ENCODE measurements at places on chromosomes 7 and 10.

DNA sequence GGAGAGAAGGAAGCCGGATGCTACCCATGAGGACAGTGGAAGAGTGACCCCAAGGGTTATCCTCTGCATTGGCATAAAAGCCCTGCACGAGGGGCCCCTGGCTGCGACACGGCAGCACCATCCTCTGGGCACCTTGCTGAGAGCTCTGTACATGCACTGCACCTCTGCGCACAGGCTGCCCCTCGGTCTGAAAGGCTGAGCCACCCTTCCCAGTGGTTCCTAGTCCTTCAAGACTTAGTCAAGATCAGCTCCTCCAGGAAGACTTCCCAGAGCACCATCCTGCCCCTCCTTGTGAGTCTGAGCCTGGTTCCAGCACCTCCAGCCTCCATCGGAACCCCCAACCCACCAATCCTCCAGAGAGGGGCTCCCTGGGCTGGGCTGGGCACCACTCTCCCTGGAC is 37.9 kb upstream of the CNPY1 start:
- DNase-seq = no peak

DNA sequence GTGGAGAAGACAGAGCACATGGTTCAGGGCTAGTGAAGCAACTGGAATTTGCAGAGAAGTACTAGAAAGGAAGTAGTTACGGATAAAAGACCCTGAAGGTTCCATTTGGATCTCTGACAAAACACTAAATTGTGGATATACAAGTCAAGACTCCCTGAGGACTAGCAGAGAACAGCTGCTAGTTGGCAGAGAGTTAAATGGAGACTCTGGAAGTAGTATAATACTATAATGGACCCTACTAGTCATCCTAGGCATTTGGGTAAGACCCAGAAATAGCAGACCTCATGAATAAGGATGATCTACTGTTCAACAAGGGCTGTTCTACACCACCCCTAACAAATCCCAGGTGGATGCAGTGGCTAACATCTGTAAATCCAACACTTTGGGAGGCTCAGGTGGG is 19.1 kb downstream of the MCMBP start:
- DNase-seq = no peak

- DNase-seq = no peak
Measured at GRCh38 chr7:112481121-112481736, 438 bp downstream of the LSMEM1 start.

GRCh38 chr7:55548295-55548731 is 24.0 kb downstream of the VOPP1 start:
- DNase-seq = no peak

- DNase-seq = no peak
Measured at GRCh38 chr7:110129159-110129558, 961.8 kb upstream of the LRRN3 start.

GRCh38 chr7:148218603-148219002 is 372.0 kb upstream of the C7orf33 start:
- DNase-seq = no peak

DNA sequence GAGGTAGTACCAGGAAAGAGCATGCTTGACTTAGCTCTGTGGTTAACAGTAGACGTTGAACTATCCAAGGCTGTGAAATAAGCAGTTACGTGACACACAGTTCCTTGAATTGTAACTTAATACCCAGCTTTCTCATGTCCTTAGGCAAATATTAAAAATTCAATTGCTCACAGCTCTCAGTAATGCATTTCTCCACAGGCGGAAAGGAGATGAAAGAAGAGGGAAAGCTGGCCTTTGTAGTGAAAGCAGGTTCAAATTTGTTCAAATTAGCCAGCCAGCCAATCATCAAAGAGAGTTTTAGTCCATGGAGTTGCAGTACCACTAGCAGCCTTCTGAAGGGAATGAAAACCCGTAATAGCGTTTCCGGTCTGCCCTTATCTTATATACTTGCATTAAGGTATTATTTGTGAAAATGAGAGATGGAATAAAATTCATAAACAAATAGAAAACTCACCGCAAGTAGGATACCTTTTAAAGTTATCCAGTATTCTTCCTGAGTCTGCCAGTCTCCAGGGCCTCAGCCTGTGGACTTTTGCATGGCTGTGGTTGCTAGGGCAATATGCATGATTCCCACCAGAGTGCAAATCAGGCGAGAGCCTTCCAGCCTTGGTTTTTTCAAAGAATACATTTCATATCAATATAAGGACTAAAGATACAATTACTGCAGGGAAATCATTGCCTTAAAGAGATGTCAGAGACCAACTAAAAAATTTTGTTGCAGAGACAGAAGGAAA is 795.5 kb downstream of the TNS3 start:
- DNase-seq = no peak

DNA sequence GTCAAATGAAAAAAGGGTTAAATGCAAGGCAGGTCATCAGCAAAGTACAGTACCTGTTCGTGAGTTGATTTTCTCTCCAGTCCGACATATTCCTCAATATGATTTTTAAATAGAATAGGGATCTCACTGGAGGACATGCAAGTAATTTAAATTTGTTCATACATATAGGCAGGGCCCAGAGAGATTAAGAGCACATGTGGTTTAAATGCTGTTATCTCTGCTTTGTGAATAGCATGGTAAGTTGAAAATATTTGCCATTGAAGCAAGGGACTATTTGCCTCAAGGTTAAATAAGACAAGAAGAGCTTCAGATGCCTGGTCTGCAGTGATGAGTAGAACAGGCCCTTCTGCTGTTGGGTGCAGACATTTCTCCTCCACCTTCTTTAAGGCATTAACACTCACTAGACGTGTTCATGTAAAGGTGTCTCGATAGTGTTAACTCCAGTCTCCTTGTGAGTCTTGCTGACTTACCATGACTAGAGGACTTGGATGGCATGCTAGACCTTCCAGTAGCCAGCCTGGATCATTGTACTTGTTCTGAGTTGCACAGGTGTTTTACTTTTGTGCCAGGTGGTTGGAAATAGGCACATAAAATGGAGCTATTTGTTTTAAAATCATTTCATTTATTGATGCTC is 15.6 kb upstream of the AKR1C3 start:
- no peak for DNase-seq

GRCh38 chr7:96546426-96546825 is 163.2 kb downstream of the SEM1 start:
- DNase-seq = no peak

GRCh38 chr7:35691827-35692307 is 3.1 kb downstream of the HERPUD2 start:
- no peak for DNase-seq

- DNase-seq = no peak
Measured at GRCh38 chr10:6722616-6723004, 142.5 kb upstream of the PRKCQ start.

- no peak for DNase-seq
Measured at GRCh38 chr7:155722118-155722517, 77.7 kb downstream of the RBM33 start.

GRCh38 chr7:155951554-155952158 is 139.4 kb upstream of the SHH start:
- DNase-seq = no peak

- DNase-seq = no peak
Measured at GRCh38 chr7:4486907-4487306, 195.2 kb upstream of the FOXK1 start.

DNA sequence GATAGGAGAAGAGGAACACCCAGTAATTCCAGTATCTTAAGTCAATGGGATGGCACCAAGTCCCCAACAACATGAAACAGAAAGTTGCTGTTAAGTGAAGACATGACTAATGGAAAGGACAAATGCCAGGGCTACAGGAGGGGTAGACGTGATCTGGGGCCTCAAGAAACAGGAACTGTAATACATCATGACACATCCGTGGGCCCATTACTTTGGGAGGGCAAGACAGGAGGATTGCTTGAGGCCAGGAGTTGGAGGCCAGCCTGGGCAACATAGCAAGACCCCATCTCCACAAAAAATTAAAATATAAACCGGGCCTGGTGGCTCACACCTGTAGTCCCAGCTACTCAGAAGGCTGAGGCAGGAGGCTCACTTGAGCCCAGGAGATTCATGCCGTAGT is 408.6 kb upstream of the PRKCQ start:
- no peak for DNase-seq

DNA sequence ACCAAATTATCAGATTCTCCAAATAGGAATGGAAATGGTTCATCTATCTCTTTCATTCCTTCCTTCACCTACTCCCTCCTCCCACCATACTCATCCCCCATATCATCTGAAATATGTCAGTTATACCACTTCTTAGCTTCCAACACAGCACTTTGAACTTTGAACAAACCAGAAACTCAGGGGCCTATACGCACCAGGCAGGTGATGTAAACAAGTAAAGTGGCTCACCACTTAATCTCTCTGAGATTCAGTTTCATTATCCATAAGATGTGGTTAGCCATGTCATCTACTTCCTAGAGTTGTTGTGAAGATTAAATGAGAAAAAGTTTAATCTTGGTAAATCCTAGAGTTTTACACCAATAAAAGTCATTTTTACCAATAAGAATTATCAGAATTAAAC is 65.9 kb upstream of the LRRN3 start:
- peak; percentile 85 for DNase-seq

DNA sequence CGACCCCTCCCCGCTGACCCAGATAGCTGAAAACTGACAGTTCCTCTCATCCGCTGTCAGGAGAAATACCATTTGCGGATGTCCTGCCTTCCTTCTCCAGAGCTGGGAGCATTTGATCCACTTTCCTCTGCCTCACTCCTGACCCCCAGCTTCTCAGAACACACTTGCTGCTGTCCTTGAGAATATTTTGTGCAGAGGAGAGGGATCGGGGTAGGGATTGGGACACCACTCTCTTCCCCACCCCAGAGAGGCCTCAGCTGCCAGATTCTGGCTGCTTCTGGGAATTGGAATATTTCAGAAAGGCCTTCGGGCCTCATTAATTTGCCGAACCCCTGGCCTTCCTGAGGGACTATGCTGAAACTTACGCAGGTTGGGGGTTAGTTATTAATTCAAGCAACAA is 97.0 kb downstream of the C10orf105 start:
- no peak for DNase-seq

DNA sequence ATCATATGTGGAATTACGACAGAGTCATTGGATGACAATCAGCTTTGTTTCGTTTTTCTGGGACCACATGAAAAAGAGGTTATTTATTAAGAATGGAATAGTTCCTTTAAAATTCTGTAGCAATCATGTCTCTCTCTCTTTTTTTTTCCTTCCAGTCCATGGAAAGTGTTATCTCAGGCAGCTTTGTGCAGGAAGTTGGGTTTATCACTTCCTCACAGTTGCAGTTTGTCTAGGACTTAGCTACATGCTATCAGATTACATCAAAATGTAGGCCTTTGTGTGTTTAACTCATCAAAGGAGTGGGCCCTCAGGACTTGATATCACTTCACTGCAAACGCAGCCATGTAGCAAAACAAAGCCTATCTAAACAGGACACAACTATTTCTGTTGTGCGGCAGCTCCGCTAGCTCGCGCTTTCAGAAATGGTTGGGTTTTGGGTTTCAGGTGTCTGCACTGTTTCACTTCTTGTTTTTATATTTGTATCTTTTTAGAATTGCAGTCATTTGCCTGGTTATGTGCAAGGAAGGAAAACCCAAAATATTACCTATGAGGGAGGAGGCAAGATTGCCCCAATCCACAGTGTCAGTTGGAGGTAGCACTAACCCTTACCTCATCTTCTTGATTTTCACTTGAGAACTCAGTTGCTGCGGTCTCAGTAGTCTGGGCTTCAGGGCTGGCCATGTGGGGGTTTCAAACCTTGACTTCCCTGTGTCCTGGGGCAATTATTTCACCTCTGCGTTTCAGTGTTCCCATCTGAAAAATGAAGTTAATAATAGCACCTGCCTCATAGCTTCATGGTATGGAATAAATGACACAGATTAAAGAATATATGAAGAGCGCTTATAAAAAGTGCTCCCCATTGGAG is 66.7 kb downstream of the HHEX start:
- peak; percentile 85 for DNase-seq

DNA sequence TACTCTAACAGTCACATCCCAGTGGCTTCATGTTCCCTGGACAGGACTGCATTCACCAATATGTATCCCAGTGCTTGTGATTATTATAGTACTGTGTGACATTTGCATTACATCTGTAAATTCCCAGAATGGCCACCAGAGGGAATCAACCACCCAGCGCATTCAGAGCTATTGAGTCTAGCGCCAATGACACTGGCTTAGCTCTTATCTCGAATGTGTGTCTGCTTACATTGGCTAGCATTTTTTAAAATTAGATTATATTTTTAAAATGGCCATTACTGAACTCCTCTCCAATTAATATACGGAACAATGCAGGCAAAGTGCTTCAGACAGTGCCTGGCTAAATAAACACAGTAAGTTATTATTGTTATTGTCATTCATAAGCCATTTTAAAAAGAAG is 36.3 kb downstream of the TRIL start:
- DNase-seq = peak; percentile 63

GRCh38 chr10:9437131-9437530 is 1382.6 kb downstream of the GATA3 start:
- no peak for DNase-seq

GRCh38 chr10:108003061-108003460 is 838.6 kb upstream of the SORCS1 start:
- DNase-seq = no peak

DNA sequence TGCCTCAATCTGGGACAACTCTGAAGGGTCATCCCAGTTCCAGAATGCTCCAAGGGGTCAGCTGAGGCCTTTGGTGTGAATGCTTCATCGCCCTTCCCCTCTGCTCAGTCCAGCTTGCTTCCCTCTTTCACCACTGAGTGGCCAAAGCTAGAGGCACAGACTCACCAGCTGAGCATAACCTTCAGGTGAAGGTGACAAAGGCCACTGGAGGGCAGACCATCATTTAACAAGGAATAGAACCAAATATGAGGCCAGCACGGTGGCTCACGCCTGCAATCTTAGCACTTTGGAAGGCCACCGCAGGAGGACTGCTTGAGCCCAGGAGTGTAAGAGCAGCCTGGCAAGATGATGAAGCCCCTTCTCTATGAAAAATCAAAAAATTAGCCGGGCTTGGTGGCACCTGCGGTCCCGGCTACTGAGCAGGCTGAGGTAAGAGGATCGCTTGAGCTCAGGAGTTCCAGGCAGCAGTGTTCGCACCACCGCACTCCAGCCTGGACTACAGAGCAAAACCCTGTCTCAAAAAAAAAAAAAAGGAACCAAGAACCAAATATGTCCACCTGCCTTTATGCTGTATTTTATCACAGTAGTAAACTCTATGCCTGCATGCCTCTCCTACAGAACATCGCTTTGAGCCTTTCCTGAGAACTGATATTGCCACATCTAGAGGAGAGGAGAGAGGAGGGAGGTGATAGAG is 13.4 kb downstream of the PRKAG2 start:
- DNase-seq = no peak

- no peak for DNase-seq
Measured at GRCh38 chr7:137919987-137920386, 73.2 kb upstream of the DGKI start.

- DNase-seq = no peak
Measured at GRCh38 chr10:10644008-10644646, 373.5 kb upstream of the CELF2 start.

GRCh38 chr10:95237376-95238170 is 43.5 kb downstream of the ACSM6 start:
- DNase-seq = no peak

- DNase-seq = no peak
Measured at GRCh38 chr7:154775681-154776080, 227.2 kb downstream of the PAXIP1 start.

GRCh38 chr7:140448781-140449480 is 30.4 kb downstream of the MKRN1 start:
- DNase-seq = no peak

Data from Jurkat, Clone E6-1 (cell line).